Stimulated activated CD8-positive, alpha-beta memory T cell treated with anti-CD3 and anti-CD28 coated beads, Interleukin-2, amount 100 ng/mL, for 1 hour (primary cell): ENCODE measurements at places on chromosomes 4 and X.

DNA sequence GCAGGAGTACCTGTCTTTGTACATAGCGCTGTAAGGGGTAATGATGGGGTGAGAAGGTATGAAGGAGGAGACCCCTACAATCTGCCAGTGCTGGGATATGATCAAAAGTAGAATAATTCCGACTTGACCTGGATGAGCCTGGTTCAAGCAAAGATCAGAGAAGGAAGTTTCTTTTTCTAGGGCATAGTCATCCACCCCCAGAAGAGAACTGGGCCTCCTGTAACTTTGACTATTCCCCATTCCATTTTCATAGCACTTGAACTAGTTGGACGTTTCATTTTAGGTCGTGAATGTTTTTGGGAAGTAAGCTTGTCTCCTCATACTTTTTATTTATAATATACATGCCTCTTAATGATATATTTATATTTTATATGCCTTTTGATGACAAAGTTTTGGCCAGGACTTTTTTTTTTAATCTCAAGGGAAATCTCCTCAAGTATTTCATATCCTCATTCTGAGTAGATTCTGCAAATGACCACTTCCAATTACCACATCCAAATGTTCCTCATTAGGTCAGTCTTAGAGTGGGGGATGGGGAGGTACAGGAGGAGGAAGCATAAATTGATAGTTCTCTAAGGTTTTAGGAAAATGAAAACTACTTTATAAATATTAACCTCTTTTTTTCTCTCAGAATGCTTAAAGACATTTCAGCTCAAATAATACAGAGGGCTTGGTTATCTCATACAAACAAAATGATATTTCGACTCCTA lies 3.5 kb downstream of the CXorf58 start:
- no peak for DNase-seq

DNA sequence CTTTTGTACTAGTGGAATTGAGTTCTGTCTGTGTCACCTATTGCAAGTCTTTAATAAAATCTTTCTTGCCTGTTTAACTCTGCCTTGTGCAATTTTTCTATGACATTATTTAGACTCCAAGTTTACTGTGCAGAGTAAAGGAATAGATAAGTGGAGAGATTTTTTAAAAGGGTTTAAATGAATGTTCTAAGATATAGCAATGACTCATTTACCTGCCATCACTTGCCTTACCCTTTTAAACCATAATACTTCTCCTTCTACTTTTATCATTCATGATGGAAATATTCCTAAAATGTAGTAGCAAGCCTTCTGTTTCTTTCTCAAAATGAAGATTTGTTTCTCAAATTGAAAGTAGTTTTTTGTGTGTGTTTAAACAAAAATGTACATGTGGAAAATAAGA lies 782.8 kb upstream of the MAGEB2 start:
- no peak for DNase-seq

DNA sequence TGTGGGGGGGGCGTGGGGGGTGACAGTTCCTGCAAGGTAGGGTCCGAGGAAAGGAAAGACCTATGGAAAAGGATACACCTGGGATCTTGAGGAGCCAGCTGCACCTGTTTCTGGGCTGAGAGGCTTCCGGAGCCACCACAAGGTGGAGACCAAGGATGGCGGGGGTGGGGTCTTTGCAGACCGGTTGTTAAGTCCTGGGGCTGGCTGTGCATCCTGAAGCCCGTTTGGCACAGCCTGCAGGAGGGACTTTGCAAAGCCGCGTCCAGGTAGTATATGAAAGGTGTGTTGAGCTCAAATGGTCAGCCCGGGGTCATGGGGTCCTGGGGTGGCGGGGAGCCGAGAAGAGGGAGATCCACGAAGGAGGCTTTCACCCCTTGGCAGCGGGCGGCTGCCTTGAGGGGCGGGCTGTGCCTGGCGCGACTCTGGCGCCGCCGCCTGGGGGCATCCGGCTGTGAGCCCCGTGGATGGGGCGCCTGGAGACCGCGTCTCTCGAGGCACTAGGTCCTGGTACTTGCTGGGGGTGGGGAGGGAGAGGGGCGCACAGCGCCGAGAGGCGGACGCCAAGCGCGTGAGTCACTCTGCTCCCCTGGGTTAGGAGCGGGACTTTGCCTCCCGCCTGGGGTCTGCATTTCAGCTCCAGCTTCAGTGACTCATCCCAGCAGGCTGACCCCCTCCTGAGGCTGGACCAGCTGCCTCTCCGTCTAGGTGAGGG lies 58.2 kb upstream of the DYNLT3 start:
- DNase-seq, result no peak

DNA sequence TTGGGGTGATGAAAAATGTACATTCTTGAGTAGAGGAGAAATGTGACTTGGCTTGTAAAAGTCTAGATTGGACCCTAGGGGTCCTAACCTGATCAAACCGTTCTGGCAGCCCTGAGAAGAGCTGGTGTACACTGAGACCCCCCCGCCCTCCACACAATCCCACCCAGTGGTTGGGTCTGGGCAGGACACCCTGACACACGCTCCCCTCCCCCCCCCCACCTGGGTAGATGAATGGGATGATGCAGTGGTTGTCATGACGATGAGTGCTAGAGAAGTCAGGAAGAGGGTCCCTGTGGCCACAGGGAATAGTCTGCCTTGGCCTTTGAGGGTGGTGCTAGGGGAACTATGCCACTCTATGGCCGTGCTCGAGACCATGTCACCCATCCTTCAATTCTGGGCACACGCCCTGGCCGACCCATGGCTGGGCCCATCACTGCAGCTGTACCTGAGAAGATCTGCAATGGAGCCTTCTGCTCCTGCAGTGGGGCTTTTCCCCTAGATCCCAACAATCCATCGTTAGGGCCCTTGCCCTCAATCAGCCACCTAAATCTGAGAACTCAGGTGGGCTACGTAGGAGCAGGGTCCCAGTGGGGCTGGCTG lies 4.4 kb downstream of the CDK16 start:
- no peak for DNase-seq

DNA sequence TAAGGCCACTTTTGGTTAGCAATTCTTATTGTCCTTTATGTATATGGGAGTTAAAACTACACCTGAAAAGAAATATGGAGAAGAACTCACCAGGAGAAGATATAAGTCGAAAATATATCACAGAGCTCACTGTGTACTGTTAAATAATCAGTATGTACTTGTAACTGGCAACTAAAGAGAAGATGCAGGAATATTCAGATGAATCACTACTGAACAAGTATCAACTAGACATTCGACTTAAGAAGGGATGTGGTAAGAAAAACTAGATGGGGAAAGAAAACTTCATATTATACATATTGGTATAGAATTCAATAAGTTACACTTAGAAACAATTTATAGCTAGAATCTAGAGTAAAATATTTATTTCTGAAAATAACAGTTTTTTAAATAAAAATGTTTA lies 230.0 kb downstream of the CAMK2D start:
- DNase-seq, result no peak

DNA sequence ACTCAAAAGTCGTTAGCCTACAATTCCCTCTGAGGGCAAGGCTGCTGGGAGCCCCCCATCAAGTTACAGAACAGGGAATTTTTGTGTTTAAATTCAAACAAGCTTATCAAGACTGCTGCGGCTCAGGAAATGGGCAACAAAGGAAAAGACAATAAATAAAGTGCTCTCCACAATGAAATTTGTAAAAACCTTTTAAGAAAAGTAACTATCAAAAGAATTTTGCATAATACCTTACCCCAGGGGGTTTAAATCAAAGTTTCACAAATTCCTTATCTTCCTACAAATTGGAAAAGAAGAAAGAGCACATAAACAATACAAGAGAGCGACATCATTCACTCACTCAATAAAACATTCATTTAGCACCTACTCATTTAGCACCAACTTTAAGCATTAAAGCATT lies 97.9 kb upstream of the CCDC160 start:
- DNase-seq, result no peak

GRCh38 chr4:104643805-104644204 lies 149.1 kb upstream of the CXXC4 start:
- no peak for DNase-seq
